T-helper 9 cell (primary cell): ENCODE measurements at places on chromosomes 7 and 10.
A peak's percentile ranks its signal among the peaks of the same experiment; 100 is the strongest.

- DNase-seq = no peak
Observed at GRCh38 chr7:46879783-46880182, 702.1 kb downstream of the TNS3 start.

- DNase-seq = no peak
Observed at GRCh38 chr7:18667466-18667865, 171.9 kb downstream of the HDAC9 start.

GRCh38 chr10:72459301-72459700 is 104.6 kb upstream of the DNAJB12 start:
- no peak for DNase-seq

DNA sequence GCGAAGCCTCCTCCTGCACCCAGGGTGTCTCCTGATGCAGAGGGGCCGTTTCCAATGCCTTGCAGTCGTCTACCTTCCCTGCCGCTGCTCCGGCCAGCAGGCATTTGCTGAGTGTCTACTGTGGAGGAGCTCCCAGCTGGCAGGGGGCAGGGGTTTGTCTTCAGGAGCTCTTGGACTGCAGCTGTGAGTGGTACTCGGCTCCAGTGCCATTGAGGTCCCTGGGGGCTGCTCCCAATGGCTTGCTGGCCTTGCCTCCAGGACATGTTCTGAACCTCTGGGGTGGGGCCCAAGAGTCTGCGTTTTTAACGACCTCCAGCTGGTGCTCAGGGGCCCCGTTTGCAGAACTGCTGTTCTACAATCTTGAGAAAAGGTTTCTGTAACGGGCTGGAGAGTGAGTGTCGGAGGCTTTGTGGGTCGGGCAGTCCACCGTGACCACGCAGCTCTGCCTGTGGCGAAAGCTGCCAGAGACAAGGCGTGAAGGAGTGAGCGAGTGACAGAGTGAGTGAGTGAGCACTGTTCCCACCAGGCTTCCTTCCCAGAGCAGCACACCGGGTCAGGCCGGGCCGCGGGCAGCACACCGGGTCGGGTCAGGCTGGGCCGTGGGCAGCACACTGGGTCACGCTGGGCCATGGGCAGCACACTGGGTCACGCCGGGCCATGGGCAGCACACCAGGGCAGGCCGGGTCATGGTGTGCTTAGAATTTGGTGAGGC is 520.2 kb downstream of the PTPRN2 start:
- DNase-seq = no peak

DNA sequence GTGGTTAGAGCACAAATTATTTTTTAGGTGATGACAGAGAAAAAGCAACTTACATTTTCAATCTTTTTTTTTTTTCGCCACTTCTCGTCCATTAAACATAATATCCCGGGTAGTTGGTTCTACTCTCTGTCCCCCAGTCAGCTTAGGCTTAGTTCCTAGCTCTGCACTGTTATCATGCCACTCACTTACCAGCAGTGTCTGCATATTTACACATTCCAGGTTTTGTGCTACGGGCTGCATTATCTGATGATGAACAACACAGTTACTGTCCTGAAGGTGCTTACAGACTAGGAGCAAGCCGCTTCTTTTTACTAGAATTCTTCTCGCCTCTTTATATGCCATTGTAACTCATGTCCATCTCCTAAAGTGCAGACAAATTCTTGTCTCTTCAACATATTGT is 121.8 kb upstream of the NPVF start:
- no peak for DNase-seq

- DNase-seq = no peak
Observed at GRCh38 chr7:28487487-28487886, 75.2 kb downstream of the CREB5 start.

DNA sequence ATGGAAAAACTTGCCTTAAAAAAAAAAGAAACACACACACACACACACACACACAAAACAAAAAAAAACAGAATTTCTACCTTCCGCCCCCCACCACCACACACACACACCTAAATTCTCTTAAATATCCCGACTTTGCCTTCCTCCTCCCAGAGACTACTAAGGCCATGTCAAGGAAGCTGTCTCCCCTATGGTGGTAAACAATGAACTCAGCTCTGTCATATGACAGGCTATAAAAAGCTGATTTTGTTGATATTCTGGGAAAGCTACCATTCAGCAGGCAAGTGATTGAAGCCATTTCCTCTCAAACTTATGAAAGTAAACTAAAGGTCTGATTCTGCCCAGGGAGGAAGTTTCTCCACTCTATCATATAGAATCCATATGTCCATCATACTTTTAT is 471.0 kb downstream of the GFRA1 start:
- no peak for DNase-seq

DNA sequence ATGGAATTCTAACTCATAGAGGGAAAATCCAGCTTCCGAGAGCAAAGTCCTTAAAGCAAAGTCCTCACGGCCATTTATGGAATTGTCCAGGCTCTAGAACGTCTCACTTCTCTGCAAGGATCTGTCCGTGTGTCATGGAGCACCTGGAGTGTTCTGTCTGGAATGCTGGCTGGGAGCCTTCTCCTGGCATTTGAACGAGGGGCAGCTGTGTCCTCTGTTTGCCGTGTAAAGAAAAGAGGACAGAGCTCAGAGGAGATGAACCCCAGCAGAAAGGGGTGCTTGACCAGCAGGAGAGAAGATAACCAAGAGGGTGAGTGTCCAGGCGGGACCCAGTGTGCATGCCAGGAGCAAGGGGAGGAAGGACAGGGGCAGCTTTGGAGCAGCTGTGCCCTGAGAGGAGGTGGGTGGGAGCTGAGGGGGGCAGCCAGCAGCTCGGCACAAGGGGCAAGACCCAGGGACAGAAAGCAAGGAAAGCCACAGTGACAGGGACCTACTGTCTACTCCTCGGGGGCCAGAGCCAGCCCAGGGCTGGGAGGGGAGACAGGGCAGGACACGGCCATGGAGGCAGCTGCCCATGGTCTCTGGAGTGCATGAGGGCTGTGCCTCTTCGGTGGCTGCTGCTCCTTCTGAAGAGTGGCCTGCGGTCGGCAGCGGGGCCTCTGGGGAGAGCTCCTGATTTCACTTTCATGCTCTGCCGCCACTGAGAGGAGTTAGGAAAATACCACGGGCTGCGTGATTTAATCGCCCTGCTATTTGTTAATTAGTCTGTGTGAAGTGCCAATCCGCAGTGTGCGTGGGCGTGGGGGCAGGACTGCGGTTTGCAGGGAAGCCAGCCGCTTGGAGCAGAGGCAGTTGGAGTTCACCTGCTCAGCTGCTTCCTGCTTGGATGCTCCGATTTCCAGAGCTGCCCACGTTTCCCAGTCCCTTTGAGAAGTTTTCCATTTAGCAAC is 149.3 kb upstream of the SHH start:
- no peak for DNase-seq

GRCh38 chr7:3304131-3304530 is 3.1 kb downstream of the SDK1 start:
- DNase-seq = no peak

DNA sequence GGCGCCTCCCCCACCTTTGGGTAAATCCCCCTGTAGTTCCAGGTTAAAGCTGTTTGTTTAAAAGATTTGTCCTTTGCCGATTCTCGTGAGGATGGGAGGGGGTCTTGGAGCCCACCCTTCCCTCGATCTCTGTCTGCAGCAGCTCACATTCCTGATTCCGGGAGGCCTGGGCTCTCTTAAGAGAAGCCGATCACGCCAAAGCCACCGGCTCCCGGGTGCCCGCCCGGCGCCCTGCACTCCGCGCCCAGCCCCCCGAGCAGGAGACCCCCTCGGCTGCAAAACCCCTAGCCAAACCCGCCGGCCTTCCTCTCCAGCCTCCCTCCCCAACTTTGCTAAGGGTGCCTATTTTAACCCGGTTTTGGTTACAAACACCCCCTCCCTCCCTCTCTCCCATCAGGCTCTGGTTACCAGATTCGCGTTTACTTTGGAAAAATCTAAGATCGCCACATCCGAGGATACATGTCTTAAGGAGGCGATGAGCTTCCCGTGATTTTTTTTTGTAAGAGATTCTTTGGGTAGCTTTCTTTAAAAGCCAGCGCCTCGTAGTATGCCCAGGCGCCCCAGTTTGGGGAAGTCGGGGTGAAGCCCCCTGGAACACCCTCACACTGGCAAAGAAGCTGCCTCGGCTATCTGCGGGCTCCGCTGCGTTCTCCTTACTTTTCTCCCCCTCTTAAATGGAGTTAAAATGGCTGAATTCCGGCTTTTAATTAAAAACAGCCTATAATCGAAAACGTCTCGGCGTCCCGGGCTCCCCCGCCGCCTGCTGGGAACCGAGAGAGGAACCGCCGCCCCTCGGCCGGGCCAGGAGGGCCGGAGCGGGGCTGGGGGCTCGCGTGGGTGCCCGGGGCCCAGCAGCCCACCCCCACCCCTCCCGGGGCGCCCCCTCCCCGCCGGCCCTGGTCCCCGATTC is 983 bp downstream of the TNRC18 start:
- no peak for DNase-seq

DNA sequence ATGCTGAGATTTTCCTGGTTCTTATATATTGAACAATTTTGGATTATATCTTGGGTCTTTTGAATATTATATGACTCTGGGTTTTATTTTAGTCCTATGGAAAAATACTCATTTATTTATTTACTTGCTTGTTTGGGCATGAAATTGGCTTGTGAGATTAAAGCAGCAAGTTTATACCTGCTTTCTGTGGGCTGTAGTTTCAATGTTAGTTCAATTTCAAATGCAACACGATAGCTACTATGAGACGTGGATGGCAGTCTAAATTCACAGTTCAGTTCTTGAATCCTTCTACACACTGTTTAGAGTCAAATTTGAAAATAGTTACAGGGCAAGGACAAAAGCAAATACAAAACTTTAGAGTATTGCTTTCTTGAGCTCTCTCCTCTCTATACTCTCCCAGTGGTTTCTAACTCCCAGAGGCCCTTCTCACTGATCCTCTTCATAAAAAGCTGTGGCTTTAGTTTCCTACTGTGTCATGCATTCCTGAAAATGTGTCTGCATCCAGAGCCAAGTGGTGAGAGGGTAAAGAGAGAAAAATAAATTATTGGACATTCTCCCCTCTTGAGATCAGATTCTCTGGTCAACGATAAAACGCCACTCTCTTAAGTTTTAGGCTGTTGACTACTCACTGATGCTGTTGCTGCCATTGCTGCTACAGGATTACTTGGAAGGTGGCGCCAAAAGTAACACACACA is 34.4 kb downstream of the POLR1F start:
- DNase-seq = no peak

GRCh38 chr10:86443069-86443468 is 76.5 kb upstream of the GRID1 start:
- no peak for DNase-seq

- DNase-seq = no peak
Observed at GRCh38 chr10:30215623-30216022, 133.5 kb downstream of the MTPAP start.

DNA sequence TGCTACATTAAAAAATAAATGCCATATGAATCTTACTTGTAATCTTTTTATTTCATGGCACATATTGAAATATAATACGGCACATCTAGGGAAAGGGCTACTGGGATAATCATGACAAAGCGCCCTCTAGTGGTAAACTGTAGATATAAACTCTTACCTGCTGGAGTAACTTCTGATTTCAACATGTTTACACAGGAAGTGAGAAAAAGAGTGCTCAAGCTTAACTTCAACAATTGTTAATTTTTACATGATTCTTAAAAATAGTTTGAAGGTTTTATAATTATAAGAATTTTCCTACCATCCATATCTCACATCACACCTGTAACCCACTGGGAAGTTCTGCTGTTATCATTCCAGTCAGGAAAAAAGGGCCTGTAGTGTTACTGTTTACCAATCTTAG is 2.0 kb upstream of the HEPACAM2 start:
- no peak for DNase-seq

DNA sequence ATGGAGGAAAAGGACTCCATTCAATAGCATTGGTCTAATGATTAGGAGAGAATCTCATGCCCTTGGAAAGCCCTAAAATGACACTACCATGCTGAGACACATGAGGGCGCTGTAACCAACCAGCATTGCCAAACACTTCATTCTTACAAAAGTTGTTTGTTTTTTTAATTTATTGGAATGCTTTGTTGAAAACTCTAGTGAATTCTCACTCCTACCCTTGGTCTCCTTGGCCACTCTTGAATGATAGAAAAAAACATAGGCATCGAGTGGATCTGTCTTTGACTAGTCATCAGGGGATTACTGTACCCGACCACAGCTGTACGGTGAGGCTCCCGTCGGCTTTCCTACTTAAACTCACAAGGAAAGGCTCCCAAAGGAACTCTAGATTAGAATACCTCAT is 29.3 kb upstream of the ADD3 start:
- peak; percentile 55 for DNase-seq
